ENCODE measurements at places on chromosomes 12 and 14.

- DNase-seq, result no peak
Observed at GRCh38 chr12:31533470-31533869, 57.5 kb downstream of the DENND5B start.

GRCh38 chr14:21652209-21652808 lies 1.3 kb upstream of the OR4E2 start:
- DNase-seq, result no peak

GRCh38 chr12:49195736-49196135 lies 6.9 kb upstream of the TUBA1A start:
- no peak for DNase-seq

- no peak for DNase-seq
Observed at GRCh38 chr14:99350751-99351150, 78.8 kb upstream of the BCL11B start.
